ENCODE measurements at places on chromosomes 5 and 9. TPM values are rescaled to one million over a fixed set of nuclear protein-coding genes. Genes with fewer than 3 reads are reported as not detected.

GRCh38 chr5:94469894-94470329, 148.5 kb downstream of the KIAA0825 start:
- no peak overlapping the region for H3K4me3 ChIP-seq
- H3K27ac ChIP-seq: no peak overlapping the region
- no peaks in the 10 kb centered on the region for H3K4me1 ChIP-seq
- peak; percentile 19 for DNase-seq

DNA sequence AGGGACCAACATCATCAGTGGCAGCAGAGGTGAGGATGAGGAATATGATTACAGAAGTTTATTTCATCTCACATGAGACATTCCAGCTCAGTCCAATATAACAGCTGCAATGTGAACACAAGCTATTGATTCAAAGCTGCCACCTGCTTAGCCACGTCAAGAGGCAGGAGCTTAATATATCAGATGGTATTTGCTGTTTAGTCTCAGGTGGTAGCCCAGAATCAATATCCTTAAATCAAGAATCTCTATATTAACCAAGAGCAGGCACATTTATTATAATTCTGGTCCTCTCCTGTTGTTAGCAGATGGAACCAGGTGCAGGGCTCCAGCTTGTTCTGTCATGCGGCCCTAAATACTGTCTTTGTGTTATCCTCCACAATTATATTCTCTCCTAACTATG, 431.6 kb downstream of the ICE1 start:
- H3K27me3 ChIP-seq: no peaks in the 10 kb centered on the region
- H3K4me1 ChIP-seq: no peaks in the 10 kb centered on the region
- H3K27ac ChIP-seq: no peak overlapping the region
- no peaks in the 10 kb centered on the region for H3K36me3 ChIP-seq
- DNase-seq: no peak

- DNase-seq: no peak
- H3K4me3 ChIP-seq: no peak overlapping the region
- H3K36me3 ChIP-seq: no peaks in the 10 kb centered on the region
- no peaks in the 10 kb centered on the region for H3K27me3 ChIP-seq
These were observed 344.2 kb upstream of the SLC30A5 start for GRCh38 chr5:68749631-68750030.

DNA sequence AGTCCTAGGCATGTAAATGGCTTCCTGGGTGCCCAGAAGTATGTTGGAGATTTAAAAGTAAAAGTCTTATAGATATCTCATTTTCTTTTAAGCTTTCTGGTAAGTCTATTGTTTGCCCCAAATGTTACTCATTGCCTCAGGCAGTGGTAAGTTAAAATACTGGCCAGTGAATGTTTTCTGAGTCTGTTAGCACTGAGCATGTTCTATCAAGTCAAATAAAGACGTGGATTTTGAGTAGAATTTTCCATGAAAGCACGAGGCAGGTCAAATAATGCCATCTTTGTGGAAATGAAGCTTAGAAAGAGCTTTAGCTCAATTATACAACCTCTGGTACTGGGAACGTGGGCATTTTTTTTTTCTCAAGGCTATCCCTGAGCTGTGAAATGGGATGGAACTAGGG, 651.3 kb upstream of the ACO1 start:
- H3K4me1 ChIP-seq: no peaks in the 10 kb centered on the region
- no peak overlapping the region for H3K4me3 ChIP-seq
- no peaks in the 10 kb centered on the region for H3K36me3 ChIP-seq
- H3K27ac ChIP-seq: no peak overlapping the region
- DNase-seq: no peak

- H3K27me3 ChIP-seq: no peaks in the 10 kb centered on the region
- H3K4me3 ChIP-seq: no peak overlapping the region
- H3K27ac ChIP-seq: peak overlapping the region; percentile 51
- DNase-seq: peak; percentile 96
- H3K4me1 ChIP-seq: peaks cover 6% of the 10 kb centered on the region
- peaks cover 3% of the 10 kb centered on the region for H3K36me3 ChIP-seq
These were observed 54.5 kb downstream of the DIAPH1 start for GRCh38 chr5:141564216-141564692.

GRCh38 chr9:136138566-136138965, 19.9 kb upstream of the TMEM250 start:
- no peaks in the 10 kb centered on the region for H3K4me1 ChIP-seq
- H3K36me3 ChIP-seq: no peaks in the 10 kb centered on the region
- peak; percentile 54 for DNase-seq
- no peak overlapping the region for H3K27ac ChIP-seq

GRCh38 chr5:59449905-59450644, 443.5 kb downstream of the PDE4D start:
- H3K27me3 ChIP-seq: no peaks in the 10 kb centered on the region
- H3K4me3 ChIP-seq: no peak overlapping the region
- H3K27ac ChIP-seq: no peak overlapping the region
- no peaks in the 10 kb centered on the region for H3K36me3 ChIP-seq

MAP3K1 gene
- 64.0 TPM for total RNA-seq

- no peak overlapping the region for H3K4me3 ChIP-seq
- H3K27ac ChIP-seq: no peak overlapping the region
- no peaks in the 10 kb centered on the region for H3K4me1 ChIP-seq
- DNase-seq: no peak
- no peaks in the 10 kb centered on the region for H3K27me3 ChIP-seq
These were observed 1020.0 kb upstream of the ARRDC3 start for GRCh38 chr5:92402956-92403702.

LCN9 gene
- total RNA-seq: not detected

DNA sequence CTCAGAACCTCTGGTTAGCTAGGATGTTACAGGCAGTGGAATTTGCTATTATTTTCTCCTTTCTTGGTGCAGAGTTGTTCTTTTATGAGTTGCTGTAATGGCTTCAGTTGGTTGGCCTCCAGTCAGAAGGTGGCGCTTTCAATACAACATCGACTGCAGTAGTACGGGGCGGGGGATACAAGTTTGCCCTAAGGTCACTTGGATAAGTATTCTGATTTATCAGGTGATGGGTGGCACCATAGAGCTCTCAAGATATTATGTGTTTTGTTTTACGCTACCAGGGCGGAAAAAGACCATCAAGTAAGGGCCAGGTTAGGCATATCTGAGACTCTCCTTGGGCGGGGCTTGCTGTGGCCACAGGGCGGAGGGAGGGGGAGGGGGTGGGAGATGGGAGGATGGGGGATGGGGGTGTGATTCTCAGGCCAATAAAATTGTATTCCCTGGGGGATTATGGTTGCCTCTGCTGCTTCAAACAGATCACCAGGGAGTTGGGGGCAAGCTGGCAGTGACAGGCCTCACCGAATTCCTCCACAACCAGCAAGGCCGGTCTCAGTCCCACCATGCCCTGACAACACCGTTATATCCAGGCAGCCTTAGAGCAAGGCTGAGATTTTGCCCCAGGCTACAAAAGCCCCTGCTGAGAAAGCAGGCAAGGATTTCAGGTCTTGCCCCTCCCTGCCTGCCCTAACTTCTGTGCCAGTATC, 15.9 kb upstream of the RNF38 start:
- H3K36me3 ChIP-seq: peaks cover 4% of the 10 kb centered on the region
- DNase-seq: no peak

DNA sequence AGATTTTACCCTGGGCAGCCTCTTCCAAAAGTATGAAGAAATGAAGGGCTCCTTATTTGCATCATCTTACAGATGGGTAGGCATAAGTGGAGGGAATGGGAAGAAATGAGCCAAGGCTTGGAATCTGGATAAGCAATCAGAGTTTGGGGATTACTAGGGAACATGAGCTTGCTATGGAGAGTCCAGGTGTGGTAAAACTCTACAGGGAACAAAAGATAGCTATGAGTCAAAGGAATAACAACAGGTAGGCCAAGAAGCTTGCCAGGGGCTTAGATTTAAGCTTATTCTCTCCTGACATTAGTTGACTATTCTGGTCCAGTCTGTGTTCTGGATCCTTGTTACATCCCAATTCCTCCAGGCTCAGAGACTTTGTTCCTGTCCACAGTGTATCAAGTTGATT, 16.4 kb downstream of the RFK start:
- no peaks in the 10 kb centered on the region for H3K36me3 ChIP-seq
- no peak for DNase-seq
- no peaks in the 10 kb centered on the region for H3K27me3 ChIP-seq

- H3K27ac ChIP-seq: no peak overlapping the region
- no peak for DNase-seq
- no peaks in the 10 kb centered on the region for H3K36me3 ChIP-seq
- H3K4me1 ChIP-seq: no peaks in the 10 kb centered on the region
These were observed 29.6 kb downstream of the CAPSL start for GRCh38 chr5:35908814-35909213.

DNA sequence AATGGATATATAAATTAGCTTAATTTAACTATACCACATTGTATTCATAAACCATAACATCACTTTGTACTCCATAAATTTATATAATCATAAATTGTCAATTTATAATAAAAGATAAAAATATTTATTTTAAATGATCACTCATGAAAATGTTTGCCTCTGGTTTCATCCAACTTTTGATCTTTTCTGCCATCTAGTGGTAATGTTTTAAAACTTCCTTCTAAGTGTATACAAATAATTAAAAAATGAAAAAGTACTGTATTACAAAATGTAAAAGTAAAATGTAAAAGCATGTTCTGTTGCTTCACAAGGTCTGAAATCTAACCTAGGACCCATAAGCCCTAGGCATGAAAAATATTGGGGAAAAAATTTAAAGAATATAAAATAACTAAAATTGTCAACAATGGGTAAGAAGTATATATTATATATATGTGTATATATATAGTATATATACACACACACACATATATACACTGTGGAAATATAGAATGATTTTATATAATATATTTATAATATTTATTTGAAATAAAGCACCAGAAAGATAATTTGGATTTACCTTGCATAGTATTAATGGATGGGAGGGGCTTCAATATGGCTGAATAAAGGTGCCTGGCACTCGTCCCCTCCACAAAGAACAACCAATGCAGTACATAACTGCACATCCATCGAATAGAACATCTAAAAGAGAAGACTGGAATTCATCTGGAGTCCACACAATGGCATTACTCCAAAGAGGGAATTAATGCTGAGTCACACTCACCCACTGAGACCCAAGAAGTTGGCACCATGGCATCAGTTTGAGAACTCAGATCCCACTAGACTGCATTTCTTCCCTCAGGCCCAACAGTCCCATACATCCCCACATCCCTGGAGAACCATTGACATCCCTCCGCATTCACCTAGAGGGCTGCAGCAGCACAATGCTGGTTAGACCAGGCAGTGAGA, 32.5 kb downstream of the ANXA1 start:
- no peak for DNase-seq
- no peak overlapping the region for H3K27ac ChIP-seq
- H3K36me3 ChIP-seq: no peaks in the 10 kb centered on the region
- no peak overlapping the region for H3K4me3 ChIP-seq
- H3K27me3 ChIP-seq: no peaks in the 10 kb centered on the region

DNA sequence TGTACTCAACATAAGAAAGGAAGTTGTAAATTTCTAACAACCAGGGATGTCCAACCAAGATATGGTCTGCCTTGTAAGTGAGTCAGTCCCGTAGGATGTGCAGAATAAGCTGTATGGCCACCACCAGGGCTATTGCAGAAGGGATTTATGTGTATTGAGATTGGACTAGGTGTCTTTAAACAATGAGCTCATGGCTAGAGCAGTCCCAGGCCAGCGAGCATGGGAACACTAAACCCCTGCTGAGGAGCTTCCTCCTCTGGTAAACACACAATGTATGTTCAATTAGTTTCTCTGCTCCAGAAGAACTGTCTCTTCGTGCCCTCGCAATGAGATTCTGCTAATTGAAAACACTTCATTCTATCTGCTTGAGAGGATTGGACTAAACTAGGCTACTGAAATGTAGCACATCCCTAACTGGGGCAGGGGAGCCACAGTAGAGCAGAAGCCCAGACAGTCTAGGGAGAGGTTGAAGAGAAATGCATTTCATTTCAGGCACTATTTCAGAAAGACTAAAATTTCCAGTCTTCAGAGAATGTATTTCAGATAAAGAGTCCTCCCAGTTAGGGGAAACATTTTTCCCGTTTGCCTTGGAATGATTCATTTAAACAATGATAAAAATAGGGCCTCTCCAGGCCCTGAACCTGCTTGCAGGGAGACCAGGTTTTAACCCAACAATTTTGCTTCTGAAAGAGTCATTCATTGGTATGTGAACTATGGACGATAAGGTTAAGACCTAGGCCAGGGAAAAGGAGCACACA, 154.7 kb downstream of the FAM114A2 start:
- no peak for DNase-seq
- no peaks in the 10 kb centered on the region for H3K4me1 ChIP-seq
- no peaks in the 10 kb centered on the region for H3K27me3 ChIP-seq

GRCh38 chr5:53403758-53404157, 76.7 kb upstream of the FST start:
- H3K27me3 ChIP-seq: no peaks in the 10 kb centered on the region
- no peaks in the 10 kb centered on the region for H3K4me1 ChIP-seq
- DNase-seq: no peak
- H3K36me3 ChIP-seq: no peaks in the 10 kb centered on the region
- H3K27ac ChIP-seq: no peak overlapping the region
- no peak overlapping the region for H3K4me3 ChIP-seq

DNA sequence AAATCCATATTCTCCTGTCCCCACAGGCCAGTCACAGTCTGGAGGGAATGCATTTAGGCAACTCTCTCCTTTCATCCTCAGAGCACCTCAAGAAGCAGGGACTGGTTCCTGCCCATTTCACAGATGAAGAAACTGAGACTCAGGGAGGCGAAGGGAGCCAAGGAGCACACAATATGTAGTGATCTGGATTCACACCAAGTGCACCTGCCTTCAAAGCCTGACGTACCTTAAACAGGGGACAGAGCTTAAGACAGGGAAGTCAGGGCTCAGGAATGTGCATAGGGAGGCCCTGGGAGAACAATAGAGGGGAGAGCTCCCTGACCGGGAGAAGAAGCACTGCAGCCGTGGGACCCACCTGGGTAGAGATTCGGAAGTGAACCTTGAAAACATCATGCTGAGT, 83.0 kb downstream of the GABBR2 start:
- no peaks in the 10 kb centered on the region for H3K27me3 ChIP-seq
- no peak overlapping the region for H3K4me3 ChIP-seq
- no peak overlapping the region for H3K27ac ChIP-seq
- no peak for DNase-seq
- H3K4me1 ChIP-seq: no peaks in the 10 kb centered on the region

EIF4EBP3 gene
- total RNA-seq: 22.6 TPM

SIT1 gene
- 3.1 TPM for total RNA-seq

DNA sequence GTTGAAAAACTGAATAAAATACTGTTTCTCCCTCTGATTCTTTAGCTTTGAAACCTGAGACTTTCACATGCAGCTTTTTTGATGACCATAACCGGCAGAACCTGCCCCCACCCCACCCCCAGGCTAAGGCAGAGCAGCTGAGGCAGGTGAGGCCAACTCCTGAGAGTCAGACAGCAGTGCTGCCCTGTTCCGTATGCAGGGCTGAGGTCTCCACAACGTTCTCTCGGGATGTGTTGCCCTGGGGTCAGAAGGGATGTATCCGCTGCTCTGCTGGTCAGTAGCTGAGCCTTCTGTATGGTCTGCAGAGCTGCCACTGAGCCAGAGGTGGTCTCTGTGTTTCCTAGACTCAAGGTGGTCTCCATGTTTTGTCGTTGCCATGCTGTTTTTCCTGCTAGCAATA, 190.5 kb downstream of the AOPEP start:
- DNase-seq: peak; percentile 71
- H3K27me3 ChIP-seq: no peaks in the 10 kb centered on the region
- no peak overlapping the region for H3K4me3 ChIP-seq
- H3K36me3 ChIP-seq: no peaks in the 10 kb centered on the region
